Anterior cingulate cortex (tissue), 58 donors: ENCODE measurements at places on chromosomes 4 and X.

DNA sequence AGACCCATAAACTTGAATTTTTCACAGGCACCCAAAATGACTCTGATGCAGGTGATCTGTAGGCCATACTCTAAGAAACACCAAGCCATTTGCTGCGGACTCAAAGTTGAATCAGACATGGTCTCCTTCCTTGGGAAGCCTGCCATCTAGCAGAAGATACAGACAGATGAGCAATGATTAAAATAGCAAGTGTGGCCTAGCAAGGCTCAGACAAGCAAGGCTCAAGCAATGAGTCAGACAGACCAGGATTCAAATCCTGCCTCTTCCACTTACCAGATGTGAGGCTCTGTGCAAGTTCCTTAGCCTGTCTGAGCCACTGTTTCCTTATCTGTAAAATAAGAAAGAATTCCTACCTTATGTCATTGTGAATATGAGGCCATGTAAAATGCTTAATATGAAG lies 2.3 kb downstream of the CCDC149 start:
- no peak for DNase-seq

GRCh38 chr4:6990661-6991060 lies 52.5 kb upstream of the TADA2B start:
- DNase-seq = no peak

DNA sequence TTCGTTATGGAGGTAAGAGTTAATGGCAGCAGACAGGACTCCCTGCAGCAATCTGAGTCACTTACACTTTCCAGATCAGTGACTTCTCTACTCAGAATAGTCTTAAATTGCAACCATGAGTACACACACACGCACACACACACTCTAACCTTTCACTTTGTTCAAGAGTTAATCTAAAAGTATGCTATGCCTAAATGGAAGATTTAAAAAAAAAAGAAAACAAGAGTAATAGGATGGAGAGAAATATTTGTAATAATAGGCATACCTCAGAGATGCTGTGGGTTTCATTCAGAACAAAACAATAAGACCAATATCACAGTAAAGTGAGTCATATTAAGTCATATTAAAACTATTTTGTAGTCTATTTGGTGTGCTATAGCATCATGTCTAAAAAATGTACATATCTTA lies 969.1 kb upstream of the PCDH10 start:
- DNase-seq = no peak

DNA sequence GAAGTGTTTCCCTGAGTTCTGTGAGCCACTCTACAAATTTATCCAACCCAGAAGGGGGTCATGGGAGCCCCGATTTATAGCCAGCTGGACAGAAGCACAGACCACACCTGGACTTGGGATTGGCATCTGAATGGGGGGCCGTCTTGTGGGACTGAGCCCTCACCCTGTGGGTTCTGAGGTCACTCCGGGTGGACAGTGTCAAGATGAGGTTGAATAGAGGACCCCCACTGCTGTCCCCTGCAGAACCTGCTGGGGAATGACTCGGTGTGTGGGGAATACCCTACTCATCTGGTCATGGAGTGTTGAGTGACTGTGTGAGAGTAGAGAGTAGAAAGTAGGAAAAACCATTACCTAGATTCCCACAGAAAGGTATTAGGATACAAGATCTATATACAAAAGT lies 67.5 kb downstream of the ZFYVE28 start:
- no peak for DNase-seq

GRCh38 chrX:23803931-23804381 lies 21.0 kb downstream of the SAT1 start:
- no peak for DNase-seq

GRCh38 chr4:95155759-95156451 lies 392.9 kb downstream of the UNC5C start:
- DNase-seq = no peak

- DNase-seq = peak; percentile 16
Observed at GRCh38 chrX:111098874-111099273, 2.9 kb downstream of the PAK3 start.

- no peak for DNase-seq
Observed at GRCh38 chr4:110514889-110515479, 39.0 kb downstream of the ENPEP start.

GRCh38 chrX:3290561-3290960 lies 55.9 kb downstream of the MXRA5 start:
- no peak for DNase-seq

GRCh38 chr4:77125961-77126360 lies 31.0 kb upstream of the CCNG2 start:
- DNase-seq = no peak

GRCh38 chr4:4854649-4855295 lies 4.7 kb upstream of the MSX1 start:
- DNase-seq = no peak

GRCh38 chr4:2416564-2417225 lies 1.8 kb downstream of the ZFYVE28 start:
- no peak for DNase-seq

DNA sequence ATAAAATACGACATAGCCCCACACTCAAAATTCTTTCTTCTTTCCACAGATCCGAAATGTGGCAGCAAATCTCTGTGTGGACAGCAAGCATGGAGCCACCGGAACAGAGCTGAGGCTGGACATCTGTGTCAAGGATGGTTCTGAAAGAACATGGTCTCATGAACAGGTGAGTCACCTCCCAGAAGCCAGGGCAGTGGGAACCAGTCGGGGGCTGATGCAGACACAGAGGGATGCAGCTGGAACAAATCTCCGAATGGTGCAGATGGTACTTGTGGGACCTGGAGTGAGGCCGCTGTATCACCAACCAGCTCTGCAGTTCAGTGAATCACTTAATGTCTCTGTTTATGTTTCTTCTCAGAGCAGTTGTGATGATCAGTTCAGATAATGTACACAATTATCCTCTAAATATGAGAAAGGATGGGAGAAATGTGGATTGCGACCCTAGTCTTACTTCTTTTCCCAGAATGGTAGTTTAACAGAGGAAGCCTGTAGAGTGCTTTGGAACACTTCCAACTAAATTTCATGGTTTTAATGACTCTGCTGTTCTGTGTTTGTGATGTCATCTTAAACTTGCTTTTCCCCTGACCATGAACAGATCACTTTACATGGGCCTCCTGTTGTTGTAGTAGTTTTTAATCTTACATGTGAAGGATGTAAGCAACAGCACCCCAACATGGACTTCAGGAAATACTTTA lies 159.3 kb upstream of the GALNT7 start:
- no peak for DNase-seq

- no peak for DNase-seq
Observed at GRCh38 chr4:33184657-33185290, 2464.6 kb downstream of the PCDH7 start.

GRCh38 chrX:140711894-140712293 lies 2.3 kb downstream of the LINC00632 start:
- no peak for DNase-seq

DNA sequence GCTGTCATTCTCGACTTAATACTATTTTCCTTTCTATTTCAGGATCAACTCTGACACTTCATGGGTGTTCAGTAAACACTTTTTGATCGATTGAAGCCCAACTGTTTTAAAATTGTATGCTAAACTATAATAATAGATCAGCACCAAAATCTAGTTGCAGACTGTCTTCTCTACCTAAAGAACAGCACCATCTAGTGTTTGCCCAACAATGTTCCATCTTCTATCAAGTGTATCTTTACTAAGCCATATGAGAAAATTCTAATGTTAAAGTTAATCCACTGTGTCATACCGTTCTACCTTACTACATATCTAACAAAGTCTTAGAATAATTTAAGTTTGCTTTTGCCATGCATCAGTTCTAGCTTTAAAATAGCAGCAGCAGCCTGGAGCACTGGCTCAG lies 113.0 kb upstream of the PRDX4 start:
- no peak for DNase-seq

GRCh38 chrX:17081968-17082367 lies 135.5 kb downstream of the REPS2 start:
- DNase-seq = no peak

- no peak for DNase-seq
Observed at GRCh38 chr4:2296631-2297601, 35.0 kb upstream of the MXD4 start.

GRCh38 chr4:78569306-78569821 lies 17.8 kb downstream of the ANXA3 start:
- DNase-seq = no peak

- no peak for DNase-seq
Observed at GRCh38 chr4:56197387-56197786, 189.9 kb downstream of the AASDH start.

GRCh38 chr4:13399257-13399656 lies 84.9 kb downstream of the RAB28 start:
- no peak for DNase-seq

DNA sequence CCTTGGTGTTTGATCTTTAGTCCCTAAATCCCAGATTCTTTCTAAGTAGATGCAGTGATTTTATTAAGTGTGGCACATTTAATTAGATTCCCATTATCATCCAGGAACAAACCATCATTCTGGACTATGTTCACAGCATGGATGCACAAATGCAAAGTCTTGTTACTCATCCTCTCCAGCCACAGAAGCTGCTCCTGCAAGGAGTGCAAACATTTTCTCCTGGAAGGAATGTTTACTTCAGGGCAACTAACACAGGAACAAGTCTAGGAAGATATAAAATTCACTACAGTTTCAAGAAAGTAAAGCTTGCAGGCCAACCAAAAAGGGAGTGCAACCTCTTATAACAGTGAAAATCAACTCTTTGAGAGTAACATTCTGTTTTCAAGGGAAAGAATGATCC lies 106.0 kb downstream of the IQCM start:
- no peak for DNase-seq
